ENCODE measurements at places on chromosomes 6 and 20.
A peak's percentile ranks its signal among the peaks of the same experiment; 100 is the strongest.

- peak; percentile 53 for DNase-seq
These were observed 7.7 kb upstream of the FOXF2 start for GRCh38 chr6:1381481-1382330.

DNA sequence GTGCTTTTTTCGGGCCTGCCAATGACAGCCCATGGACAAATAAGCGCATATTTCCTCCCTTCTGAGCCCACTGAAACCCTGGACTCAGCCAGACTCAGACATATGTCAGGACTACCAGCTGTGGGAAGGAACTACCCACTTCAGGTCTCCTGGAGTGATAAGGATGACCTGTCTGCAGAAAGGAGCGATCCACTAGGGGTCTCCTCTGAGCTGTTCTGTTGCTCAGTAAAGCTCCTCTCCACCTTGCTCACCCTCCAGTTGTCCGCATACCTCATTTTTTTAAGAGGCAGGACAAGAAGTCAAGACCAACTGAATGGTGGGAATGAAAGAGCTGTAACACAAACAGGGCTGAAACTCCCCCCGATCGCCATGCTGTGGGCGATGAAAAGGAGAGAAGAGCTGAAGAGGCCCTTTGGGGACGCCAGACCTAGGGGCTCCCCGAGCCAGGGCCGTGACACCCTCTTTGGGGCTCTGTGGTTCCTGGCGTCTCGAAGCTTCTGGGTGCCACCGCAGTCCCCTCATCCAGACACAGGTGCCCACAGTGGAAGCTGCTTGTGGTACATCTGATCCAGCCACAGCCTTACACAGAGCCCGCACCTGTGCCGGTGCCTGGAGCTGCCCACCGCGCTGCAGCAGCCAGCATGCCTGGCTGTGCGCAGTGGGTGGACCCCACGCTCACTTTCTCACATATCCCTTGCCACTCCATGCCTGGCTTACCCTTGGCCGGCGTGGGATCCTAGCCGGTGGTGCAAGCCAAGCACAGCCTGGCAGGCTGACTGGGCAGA, 68.8 kb downstream of the EYS start:
- no peak for DNase-seq

DNA sequence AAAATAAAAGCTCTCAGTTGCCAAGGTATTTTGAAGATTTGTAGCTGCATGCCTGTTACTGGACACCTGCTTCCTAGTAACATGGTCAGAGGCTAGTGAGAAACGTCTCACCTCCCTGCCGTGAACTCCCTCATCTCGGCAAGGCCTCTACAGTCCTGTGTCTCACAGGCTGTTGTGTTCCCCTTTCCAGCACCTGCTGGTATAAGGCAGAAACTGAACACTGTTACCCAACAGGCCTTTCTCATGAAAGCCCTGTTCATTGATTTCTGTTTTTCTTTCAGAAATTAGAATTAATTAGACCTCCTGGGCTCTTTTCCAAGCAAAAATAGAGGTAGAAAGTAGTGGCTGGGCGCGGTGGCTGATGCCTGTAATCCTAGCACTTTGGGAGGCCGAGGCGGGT, 17.6 kb upstream of the SRSF3 start:
- no peak for DNase-seq

GRCh38 chr6:157172231-157172701, 151.1 kb downstream of the TMEM242 start:
- no peak for DNase-seq

- no peak for DNase-seq
These were observed 105.7 kb downstream of the MTFR2 start for GRCh38 chr6:136144251-136145023.

Measured in stimulated activated CD4-positive, alpha-beta T cell treated with anti-CD3 and anti-CD28 coated beads, Interleukin-1b, Interleukin-23, amount 100 ng/mL, for 48 hours (primary cell).